ENCODE measurements at places on chromosomes 2 and 18.
A peak's percentile ranks its signal among the peaks of the same experiment; 100 is the strongest.

DNA sequence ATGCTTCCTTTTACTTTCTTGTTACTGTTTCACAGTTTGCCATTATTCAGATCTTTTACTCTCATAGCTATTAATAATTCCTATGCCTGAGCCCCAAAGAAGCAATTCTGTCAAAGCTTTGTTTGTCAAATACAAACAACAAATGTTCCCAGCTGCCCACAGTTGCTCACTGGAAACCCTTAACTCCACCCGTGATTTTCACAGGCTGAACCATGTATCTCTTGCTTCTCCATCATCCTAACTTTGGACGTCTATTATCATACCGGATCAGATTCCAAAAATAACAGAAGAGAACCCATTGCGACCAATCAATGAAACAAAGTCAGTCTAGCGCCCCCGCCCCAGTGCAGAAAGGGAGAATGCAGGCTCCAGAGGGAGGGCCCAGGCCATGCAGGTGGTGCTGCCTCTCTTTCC is 24.2 kb downstream of the COLEC12 start:
- DNase-seq: no peak

DNA sequence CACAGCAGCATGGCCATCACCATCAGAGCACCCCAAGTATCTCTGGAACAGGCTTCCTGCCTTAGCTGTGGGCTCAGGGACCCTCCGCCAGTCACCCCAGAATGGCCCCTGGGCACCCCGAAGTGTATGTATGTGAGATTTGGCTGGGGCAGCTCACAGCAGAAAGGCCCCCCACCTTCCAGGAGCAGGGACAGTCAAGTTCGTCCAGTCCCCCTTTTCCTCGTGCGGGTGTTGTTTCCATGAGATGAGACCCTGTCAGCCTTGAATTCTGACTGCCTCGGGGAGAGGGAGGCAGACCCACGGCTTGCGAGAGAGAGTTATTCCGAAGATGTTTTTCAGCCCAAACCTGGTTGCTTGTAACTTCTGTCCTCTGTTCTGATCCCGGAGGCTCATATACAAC is 290.9 kb upstream of the HDAC4 start:
- DNase-seq: no peak

DNA sequence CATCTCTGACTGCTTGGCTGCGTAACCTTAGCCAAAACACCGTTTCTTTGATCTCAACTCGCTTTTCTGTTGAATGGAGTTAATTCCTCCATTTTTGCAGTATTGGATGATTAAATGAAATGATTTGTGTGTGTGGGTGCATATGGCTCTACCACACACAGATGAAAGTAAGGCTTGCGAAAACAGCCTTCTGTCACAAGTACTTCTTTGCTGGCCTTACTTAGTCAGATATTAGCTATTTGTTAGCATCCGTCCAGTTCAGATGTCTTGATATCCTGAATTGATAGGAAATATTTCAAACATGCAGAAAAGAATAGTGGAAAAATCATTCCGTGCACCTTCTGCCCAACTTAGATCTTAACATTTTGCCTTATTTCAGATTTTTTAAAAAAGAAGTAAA is 21.8 kb downstream of the NCOA1 start:
- no peak for DNase-seq

DNA sequence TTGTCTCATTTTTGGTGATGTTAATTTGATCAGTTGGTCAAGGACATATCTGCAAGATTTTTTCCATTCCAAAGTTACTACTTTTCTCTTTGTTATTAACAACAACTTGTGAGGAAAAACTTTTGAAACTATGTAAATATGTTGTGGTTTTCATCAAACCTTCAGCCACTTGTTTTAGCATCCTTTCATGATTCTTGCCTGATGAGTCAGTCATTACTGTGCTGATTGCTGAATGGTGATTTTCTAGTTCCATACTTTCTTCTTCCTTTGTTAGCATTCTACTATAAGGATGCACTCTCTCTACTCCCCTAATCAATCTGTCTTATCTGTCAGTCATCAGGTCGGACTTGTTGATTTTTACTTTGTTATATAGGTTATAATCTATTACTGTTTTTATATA is 10.9 kb downstream of the TMEM87B start:
- DNase-seq: no peak

DNA sequence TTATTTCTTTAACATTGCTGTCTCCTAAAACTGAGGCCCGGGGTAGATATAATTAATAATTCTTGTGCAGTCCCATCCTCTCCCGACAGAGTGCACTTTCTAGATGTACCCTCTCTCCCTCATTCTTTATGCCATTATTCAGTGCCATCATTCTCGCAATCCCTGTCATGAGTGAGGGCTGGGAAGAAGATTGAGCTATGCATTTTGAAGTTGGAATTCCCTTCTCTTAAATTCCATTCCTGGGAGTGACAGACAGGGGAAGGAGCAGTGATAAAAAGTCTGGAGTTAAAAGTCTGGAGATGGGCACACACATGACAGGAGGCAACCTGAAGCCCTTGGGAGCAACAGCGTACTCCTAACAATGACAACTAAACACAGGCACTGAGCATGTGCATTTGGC is 2.6 kb upstream of the KCNE4 start:
- DNase-seq: no peak

DNA sequence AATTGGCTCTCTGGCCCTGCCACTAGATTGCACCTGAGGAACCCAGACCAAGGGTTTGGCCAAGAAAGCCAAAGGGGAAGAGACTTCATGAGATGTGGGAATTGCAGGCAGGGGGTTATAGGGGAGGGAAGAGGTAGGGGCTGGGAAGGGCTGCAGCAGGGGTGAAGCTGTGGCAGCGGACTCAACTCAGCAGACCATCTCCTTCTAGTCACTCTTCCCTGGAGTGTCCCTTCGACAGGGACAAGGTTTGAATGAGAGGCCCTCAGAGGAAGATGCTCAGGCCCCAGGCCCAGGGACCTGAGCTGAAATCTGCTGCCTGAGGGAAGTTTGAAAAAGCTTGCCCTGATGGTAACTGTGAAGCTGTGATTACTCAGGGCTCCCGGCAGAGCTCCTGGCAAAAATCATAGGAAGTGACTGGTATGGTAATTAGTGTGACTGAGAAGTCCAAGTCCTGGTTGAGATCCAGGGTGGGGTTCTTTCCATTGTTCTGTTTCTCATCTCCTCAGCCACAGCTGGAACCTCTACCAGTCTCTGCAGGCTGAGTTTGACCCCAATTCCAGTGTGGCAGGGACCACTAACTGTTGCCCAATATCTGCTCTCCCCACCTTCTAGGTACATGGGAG is 300.9 kb downstream of the CYP26B1 start:
- DNase-seq: no peak

GRCh38 chr18:31451625-31452024 is 4.1 kb downstream of the DSG3 start:
- no peak for DNase-seq

- DNase-seq: no peak
These were observed 218.2 kb downstream of the RAD51AP2 start for GRCh38 chr2:17299891-17300540.

DNA sequence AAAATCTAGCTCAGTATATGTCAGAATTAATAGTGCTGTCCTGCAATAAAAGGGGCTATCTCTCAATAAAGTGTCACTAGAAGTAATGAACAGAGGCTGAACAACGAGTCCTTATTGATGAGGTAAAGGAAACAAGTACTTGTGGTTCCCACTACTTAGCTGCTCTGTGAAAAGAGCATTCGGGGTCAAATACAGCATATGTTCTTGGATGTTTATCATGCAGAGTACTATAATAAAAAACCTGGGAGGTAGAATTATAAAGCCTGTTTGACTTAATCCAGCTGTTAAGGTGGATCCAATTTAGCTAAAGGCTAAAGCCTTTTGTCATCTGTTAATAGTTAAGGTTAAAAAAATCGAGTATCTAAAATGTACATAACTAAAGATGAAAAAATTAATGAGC is 32.4 kb downstream of the SLC35F5 start:
- DNase-seq: no peak

DNA sequence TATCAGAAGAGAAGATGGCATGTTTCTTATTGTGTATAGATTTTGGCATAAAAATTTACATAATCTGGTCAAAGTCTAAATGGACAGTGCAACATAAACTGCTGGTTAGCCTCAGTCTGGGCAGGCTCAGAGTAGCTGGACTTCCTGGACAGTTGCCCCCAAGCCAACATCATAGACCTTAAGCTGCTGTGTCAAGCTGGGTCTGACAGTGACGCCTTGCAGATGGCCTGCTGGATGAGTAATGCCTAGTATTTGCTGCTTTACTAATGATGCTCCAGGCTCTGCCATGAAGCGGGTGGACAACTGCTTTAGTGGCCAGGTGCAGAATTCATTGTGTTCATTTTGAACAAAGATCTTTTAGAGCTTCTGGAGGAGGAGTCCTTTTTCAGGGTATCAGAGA is 603.7 kb upstream of the ZEB2 start:
- DNase-seq: no peak

- no peak for DNase-seq
These were observed 74.7 kb upstream of the PTPRM start for GRCh38 chr18:7492385-7492784.

DNA sequence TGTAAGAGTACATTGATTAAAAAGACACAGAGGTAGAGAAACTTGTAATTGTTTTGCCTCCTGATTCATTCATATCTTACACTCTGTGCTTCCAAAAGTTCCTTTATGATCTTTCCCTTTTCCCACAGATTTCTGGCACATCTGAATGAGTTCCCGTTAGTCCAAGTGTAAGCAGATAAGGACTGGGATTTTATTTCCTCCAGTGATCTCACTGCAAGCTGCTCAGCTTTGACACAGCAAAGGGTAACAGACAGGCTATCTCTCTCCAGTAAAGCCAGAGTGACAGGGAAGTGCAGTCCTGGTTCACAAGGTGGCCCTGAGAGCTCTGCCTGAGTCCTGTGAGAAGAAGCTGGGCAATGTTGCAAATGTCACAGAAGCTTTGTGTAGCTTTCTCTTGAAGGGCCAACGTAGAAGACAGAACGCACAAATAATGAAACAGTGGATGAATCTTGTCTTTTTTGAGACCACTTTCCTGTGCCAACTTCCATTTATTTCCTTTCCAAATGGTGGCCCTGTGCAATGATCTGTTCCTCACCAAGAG is 32.5 kb upstream of the KCNE4 start:
- no peak for DNase-seq

DNA sequence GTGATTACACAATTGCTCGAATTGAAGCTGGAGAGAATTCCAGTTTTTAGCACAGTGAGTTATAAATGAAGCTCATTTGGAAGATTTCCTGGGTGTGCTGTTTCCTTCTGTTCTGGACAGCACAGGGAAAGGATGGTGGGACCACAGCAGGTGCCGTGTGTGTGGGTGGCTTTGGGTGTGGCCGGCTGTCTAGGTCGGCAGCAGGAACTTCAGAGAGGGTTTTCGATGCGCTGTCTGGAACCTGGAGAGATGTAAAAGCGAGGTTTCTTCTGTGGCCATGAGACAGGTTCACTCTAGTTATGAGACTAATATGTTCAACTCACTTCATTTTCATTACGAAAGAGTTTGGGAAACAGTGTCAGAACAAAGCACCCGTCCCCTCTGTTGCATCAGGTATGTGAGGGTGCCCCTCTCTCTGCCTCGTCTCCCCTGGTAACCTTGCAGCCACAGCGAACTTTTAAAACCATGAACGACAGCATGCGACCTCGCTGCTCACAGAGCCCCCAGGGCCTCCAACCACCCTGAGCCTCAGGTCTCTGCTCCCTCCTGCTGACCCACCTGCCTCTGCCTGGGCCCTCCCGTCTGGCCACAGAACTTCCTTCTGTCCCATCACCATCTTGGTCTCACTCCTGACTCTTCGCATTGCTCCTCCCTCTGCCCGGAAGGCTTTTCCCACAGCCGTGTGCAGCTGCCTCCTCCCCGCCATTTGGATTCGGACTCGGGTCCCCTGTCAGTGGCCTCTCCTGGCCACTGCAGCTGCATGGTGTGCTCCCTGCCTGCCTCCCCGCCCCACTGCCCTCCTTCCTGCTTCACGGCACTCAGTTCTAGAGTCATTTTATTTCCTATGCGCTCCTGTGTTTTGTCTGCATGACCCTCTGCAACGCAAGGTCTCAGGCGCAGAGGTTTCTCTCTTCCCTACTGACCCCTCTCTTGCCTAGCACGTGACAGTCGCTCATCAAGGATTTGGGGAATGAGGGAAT is 151.2 kb downstream of the NDUFA10 start:
- DNase-seq: no peak

DNA sequence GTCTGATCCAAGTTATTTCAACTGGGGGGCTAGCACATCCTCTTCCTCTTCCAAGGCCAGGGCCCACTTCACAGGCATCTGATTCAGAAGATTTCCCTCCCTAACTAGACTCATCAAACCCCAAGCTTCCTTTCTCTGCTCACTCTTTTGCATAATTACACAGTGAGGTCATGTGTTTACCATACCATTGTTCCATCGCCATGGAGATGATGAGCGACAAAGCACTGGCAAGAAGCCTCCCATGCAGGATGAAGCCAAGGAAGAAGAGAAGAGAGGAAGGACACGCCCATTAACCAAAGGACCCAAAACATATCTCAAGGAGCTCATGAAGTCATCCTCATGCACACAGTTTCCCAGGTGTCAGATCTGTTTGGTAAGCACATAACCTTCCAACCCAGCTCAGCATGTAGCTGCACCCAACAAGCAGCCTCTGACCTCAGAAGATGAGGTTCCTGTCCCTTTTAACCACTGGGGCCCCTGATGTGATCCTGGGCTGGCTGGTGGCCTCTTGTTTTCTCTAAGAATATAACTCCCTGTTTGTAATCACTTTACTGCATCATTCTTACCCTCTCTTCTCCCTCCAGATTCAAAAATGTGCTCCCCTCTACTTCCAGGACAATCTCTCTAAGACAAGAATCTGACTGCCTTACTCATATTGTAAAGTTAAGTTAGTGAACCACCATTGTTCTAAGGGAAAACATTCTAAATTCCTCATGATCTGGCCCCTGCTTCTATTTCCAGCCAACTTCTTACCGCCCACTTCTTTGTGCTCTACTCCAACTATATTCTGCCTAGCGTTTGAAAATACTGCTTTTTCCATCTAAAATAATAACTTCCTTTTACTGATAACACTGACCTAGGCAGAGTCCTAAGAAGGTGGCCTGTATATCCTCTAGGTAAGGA is 190.1 kb downstream of the TTC32 start:
- DNase-seq: no peak

DNA sequence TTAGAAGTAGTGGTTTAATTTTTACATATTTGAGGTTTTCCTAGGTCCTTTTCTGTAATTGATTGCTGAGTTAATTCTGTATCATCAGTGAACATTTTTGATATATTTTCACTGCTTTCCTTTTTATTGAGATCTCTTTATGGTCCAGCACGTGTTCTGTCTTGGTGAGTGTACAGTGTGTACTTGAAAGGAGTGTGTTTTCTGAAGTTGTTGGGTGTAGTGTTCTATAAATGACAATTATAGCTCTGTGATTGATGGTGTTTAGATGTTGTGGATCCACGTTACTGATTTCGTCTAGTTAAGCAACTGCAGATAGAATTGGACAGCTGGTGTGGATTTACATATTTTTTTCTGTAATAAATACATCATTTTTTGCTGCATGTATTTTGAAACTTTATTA is 32.7 kb downstream of the AGFG1 start:
- no peak for DNase-seq

DNA sequence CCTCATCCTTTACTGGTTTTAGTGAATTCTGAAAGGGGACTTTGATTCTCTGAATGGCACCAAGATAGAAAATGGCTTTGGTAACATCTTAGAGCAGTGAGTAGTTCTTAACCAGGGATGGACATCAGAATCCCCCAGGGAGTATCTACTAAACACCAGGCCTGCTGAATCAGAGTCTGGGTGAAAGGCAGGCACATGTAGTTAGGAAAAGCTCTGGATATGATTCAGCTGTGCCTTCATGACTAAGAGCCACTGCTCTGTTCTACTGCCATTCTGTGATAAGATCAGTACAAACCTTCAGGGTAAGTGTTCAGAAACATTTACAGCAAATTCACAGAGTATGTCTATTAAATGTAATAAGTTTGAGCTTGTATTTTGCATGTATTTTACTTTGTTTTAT is 46.2 kb upstream of the B3GNT2 start:
- no peak for DNase-seq

GRCh38 chr2:131104487-131105155 is 515 bp upstream of the PLEKHB2 start:
- DNase-seq: peak; percentile 17
